ENCODE measurements at places on chromosomes 11 and 22.

DNA sequence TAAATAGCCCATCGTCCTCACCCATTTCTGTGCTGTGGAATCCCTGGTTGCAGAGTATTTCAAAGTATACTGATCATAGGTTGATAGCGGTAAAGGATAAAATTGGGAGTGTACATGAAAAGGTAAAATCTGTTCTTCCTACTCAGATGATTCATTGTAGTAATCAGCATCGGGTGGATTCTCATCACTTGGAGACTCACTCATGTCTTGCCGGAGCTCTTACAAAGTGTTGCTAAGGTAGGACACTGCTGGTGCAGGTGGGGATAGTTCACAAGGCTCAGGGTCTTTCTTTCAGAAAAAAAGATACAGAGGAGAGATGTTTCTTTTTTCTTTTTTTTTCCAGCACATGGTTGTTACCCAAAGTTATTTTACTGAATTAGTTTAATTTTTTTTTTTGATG is 84.8 kb downstream of the MTNR1B start:
- DNase-seq = no peak

DNA sequence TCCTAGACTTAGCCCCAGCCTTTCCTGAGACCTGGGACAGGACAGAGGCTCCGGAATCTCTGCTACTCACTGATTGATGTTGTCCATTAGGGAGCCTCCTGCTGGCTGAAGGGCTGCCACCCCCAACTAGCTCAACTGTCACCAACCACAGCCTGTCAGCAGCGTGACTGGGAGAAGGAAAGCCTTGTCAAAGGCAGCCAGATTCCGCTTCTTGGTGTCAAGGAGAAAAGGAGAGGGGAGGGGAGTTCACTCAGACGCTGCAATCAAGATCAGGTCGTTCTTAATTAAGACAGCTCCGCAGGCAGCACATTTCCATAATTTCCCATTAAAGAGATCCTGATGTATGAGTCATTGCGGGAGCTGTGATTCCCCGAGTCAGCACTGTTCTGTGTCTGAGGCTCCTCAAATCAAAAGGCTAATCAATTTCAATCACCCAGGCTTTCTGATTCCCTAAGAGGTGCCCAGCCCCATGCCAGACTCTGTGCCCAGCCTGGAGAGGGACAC is 152.8 kb upstream of the ZBED5 start:
- DNase-seq = no peak

DNA sequence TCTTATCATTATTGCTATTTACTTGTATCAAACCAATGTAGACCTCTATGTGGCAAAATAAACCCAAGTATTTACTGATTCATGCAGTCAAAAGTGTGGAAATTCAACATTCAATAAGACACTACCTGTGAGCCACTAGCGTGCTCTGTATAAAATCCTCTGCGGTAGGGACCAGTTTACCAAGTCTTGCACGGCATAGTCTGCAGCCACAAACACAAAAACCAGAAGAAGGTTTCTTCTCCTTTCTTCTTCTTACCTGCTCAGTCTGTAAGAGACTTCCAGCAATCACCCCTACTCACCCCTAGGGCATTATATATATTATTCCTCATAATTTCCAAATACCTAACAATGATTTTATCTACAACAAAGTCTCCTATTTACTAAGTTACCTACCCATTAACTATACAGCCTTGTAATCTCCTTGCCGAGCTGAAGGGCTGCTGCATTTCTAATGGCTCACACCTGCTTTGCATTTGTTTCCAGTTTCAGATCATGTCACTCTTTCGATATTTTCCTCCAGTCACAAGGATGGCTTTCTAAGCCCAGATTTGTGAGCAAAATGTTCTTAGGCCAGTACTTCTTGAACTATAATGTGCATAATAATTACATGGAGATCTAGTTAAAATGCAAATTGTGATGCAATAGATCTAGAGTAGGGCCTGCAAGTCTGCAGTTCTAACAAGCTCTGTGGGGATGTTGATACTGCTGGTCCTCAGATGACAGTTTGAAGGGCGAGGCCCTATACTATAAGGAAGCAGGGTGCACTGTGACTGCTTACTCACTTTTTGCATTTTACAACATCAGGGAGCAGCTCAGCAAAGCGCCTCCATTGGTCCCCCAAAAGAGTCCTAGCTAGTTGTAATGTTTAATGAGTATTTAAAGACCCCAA is 191.9 kb upstream of the DDI1 start:
- DNase-seq = no peak

DNA sequence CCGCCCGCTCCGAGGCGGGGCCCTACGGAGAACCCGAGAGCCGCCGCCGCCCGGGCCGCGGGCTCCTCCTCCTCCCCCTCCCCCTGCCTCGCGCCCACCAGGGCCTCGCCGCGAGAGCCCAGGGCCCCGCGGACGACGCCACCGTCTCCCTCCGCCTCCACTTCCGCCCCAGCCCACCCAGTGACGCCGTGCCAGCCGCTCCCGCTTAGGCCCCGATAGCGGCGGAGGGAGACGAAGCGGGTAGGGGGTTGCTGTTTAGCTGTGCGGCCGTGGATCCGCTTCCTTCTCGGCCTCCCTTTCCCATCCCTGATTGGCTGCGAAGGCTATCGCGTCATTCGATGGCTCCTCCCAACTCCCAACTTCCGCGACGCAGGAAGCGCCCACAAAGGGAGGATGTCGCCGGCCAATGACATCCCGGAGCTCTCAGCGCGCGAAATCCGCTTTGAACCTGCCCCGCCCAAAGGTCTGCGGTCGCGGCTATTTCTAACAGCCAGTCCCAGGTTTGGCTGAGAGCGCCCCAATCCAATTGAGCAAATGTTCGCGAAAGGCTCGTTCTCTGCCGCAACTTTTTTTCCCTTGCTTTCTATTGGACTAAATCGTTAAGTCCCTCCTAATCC is at the start of gene FAM76B:
Gene FAM76B, minus strand, starts transcription at position 277 of the 617 bp plus-strand sequence. CDS start 304 bp downstream, outside the sequence.
- peak; percentile 90 for DNase-seq

GRCh38 chr11:4480577-4481239 is 1.7 kb upstream of the OR52K1 start:
- no peak for DNase-seq

DNA sequence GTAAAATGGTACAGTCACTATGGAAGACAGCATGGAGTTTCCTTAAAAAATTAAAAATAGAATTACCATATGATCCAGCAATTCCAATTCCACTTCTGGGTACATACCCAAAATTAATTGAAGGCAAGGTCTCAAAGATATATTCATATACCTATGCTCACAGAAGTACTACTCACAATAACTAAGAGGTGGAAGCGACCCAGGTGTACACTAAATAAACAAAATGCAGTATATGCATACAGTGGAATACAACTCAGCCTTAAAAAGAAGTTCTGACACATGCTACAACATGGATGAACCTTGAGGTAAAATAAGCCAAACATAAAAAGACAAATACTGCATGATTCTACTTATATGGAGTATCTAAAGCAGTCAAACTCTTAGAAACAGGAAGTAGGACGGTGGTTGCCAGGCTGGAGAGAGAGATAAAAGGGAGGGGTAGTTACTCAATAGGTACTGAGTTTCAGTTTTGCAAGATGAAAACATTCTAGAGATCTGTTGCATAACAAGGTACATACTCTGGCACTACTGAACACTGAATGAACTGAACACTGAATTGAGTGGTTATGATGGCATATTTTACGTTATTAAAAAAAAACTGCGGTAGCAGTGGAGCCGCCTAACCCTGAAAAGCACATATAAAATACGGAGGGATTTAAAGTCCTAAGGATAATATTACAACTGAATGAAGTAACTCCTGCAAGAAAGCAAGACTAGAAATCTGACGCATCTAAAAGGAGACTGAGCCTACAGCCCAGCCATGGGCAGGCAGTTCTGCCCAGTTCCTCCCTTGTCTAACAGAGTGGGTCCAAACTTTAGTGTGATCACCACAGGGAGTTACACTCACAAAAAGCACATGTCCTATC is 12.8 kb downstream of the DGCR2 start:
- DNase-seq = peak; percentile 30

DNA sequence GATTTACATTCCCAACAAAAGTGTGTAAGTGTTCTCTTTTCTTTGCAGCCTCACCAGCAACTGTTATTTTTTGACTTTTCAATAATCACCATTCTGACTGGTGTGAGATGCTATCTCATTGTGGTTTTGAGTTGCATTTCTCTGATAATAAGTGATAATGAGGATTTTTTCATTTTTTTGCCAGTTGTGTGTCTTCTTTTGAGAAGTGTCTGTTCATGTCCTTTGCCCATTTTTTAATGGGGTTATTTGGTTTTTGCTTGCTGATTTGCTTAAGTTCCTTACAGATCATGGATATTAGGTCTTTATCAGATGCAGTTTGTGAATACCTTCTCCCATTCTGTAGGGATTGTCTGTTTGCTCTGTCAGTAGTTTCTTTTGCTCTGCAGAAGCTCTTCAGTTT is 107.7 kb downstream of the EHF start:
- no peak for DNase-seq

DNA sequence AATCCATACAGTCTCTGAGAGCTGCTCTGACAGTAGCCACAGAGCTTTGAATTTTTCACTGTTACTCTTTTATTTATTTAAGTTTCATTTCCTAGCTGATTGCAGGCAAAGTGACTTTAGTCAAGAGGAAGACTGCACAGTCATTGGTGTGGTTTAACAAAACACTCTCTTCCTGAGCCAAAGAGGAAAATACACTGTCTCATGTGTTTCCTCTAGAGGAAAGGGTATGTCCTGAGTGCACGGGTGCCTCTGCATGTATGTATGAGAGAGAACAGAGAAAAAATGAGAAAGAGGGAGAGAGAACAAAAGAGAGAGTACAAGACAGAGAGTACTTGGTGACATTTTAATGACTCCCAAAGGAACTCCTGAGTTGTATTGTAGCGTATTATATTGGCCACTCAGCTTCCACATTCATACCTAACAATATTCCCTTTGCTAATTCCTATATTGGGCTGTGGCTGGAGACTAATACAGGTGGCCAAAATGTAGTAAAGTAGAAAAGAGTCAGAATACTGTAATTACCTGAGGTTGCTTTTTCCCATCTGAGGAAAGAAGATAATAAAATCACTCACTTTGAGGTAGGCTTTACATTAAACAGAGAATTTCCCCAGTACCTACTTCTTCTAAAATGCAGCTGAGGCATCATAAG is at the start of gene OR4D9:
Gene OR4D9, plus strand, starts transcription at position 599 of the 649 bp plus-strand sequence. CDS start 3,374 bp downstream, outside the sequence.
- no peak for DNase-seq

DNA sequence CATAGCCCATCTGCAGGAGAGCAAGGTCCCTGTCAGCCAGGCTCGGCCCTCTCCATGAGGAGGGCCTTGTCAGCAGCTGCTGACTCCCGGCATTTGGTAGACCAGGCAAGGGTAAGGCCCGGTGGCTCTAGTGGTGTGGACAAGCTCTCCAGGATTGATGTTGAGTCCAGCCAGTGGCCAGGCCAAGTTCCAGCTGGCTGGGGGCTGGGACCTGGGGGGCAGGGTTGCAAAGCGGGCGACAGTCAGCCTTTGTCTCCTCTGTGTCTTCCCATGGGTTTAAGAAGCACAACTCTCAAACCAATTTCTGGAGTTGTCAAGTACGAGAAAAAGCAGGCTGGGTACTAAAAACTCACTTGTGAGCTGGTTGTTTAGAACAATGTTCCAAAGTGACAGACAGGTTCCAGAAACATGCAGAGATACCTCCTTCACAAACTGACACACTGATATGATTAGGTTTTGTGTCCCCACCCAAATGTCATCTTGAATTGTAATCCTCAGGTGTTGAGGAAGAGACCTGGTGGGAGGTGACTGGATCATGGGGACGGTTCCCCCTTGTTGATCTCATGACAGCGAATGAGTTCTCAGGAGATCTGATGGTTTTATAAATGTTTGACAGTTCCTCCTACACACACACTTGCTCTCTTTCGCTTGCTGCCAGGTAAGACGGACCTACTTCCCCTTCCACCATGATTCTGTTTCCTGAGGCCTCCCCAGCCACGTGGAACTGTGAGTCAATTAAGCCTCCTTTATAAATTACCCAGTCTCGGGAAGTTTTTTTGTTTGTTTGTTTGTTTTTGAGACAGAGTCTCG is 52.3 kb upstream of the SERPIND1 start:
- no peak for DNase-seq

- no peak for DNase-seq
Measured at GRCh38 chr11:131537196-131537595, 166.8 kb downstream of the NTM start.

- DNase-seq = no peak
Measured at GRCh38 chr11:57164317-57164716, 17.4 kb upstream of the LRRC55 start.

- DNase-seq = no peak
Measured at GRCh38 chr11:8035200-8035855, 45.7 kb upstream of the TUB start.

DNA sequence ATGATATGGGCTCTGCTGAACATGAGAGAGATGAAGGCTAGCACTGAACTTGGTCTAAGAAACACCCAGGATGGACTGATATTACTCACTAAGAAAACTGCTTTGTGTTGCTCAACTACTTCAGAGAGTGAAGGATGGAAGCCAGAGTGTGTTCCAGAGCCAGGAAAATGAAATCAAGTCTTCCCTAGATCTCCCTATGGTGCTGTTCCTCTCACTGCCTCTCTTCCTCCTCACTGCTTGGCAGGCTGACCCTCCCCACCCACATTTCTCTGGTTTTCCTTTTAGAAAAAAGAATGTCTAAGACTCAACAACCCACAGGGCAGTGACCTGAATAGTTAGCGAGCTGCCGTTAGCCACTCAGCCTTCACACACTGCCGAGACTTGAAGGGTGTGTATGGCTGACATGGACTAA is 65.6 kb downstream of the CCDC81 start:
- no peak for DNase-seq

All from NCI-H2029 treated with DMSO at 0.1 percent for 48 hours (cell line).